Activated CD4-positive, alpha-beta T cell treated with anti-CD3 and anti-CD28 coated beads, Interleukin-2, amount 10 ng/mL, durations not matched to agents 24 days and 14 days (primary cell): ENCODE measurements at places on chromosomes 11 and 22. TPM values are rescaled to one million over a fixed set of nuclear protein-coding genes. Genes with fewer than 3 reads are reported as not detected.

The OR4C5 gene
- not detected in 2 replicates for total RNA-seq

The ZNF215 gene
- total RNA-seq, result 3.4 and 3.6 TPM in 2 replicates

The OR52I2 gene
- total RNA-seq, result not detected in 2 replicates

The ACRV1 gene
- total RNA-seq, result not detected in 2 replicates

GRCh38 chr11:76648061-76648460, 22.5 kb downstream of the LRRC32 start:
- peaks cover 49% of the 10 kb centered on the region for H3K27me3 ChIP-seq
- no peaks in the 10 kb centered on the region for H3K36me3 ChIP-seq
- no peak overlapping the region for H3K4me3 ChIP-seq
- H3K4me1 ChIP-seq, result no peaks in the 10 kb centered on the region
- no peak for DNase-seq

DNA sequence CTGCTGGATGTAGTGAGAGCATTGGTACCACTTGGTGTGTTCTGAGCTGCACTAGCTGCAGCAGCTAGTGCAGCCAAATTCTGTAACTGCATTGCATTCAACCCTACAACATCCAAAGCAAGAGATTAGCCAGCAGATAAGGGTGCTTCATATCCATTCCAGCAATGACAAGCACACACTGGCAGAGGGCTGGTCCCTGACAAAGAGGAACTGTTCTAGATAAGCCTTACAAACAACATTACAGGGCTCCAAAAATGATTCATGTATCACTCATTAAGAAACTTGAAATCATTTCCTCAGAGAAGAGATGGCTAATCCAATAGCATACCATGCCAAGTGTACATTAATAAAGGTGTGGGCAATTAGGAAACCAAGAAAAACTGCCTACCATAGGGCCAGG, 28.4 kb upstream of the RAPSN start:
- H3K27me3 ChIP-seq, result no peaks in the 10 kb centered on the region
- H3K4me3 ChIP-seq, result no peak overlapping the region
- H3K27ac ChIP-seq, result peak overlapping the region; percentile 81
- no peak for DNase-seq

GRCh38 chr11:18731949-18732821, 6.2 kb upstream of the IGSF22 start:
- H3K4me3 ChIP-seq, result no peak overlapping the region
- peaks cover 3% of the 10 kb centered on the region for H3K4me1 ChIP-seq
- peak; percentile 90 for DNase-seq
- peaks cover 4% of the 10 kb centered on the region for H3K27me3 ChIP-seq

- H3K27ac ChIP-seq, result peak overlapping the region; percentile 4
- H3K27me3 ChIP-seq, result no peaks in the 10 kb centered on the region
- peaks cover 68% of the 10 kb centered on the region for H3K4me1 ChIP-seq
- DNase-seq, result no peak
Observed at GRCh38 chr11:66111158-66111557, 41.1 kb downstream of the PACS1 start.

- DNase-seq, result no peak
- H3K27ac ChIP-seq, result no peak overlapping the region
- peaks cover 16% of the 10 kb centered on the region for H3K4me1 ChIP-seq
- no peaks in the 10 kb centered on the region for H3K27me3 ChIP-seq
Observed at GRCh38 chr22:29830585-29830984, 7.5 kb downstream of the ASCC2 start.

DNA sequence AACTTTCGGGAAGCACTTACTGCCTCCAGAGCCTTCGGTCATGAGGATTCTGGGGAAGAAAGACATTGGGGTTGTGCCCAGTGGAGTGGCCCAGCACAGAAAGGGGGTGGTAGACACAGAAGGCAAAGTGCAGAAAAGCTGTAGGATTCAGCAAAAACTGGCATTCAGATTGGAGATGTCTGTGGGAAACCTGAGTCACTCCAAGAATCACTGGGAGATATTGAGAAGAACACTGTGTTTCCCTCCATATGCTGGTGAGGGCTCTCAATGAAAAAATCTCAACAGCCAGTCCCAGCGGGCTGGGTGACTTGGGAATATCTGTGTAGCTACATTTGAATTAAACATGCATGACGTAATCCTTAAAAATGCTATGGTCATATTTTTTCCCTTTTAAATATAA, 61.2 kb upstream of the RCN1 start:
- DNase-seq, result no peak
- peaks cover 4% of the 10 kb centered on the region for H3K27me3 ChIP-seq
- no peak overlapping the region for H3K4me3 ChIP-seq
- H3K27ac ChIP-seq, result no peak overlapping the region
- H3K4me1 ChIP-seq, result peaks cover 2% of the 10 kb centered on the region
- no peaks in the 10 kb centered on the region for H3K36me3 ChIP-seq

GRCh38 chr11:106624377-106624776, 393.9 kb downstream of the GUCY1A2 start:
- no peak overlapping the region for H3K4me3 ChIP-seq
- no peak for DNase-seq
- H3K4me1 ChIP-seq, result no peaks in the 10 kb centered on the region
- H3K27me3 ChIP-seq, result no peaks in the 10 kb centered on the region
- no peak overlapping the region for H3K27ac ChIP-seq
- no peaks in the 10 kb centered on the region for H3K36me3 ChIP-seq

GRCh38 chr22:26535603-26535908, 23.3 kb upstream of the TFIP11 start:
- no peaks in the 10 kb centered on the region for H3K27me3 ChIP-seq
- H3K27ac ChIP-seq, result peak overlapping the region; percentile 72
- H3K4me3 ChIP-seq, result no peak overlapping the region
- no peak for DNase-seq
- peaks cover 16% of the 10 kb centered on the region for H3K4me1 ChIP-seq
- peaks cover 52% of the 10 kb centered on the region for H3K36me3 ChIP-seq

- DNase-seq, result no peak
- peaks cover 6% of the 10 kb centered on the region for H3K4me1 ChIP-seq
- H3K4me3 ChIP-seq, result no peak overlapping the region
- no peaks in the 10 kb centered on the region for H3K36me3 ChIP-seq
- no peaks in the 10 kb centered on the region for H3K27me3 ChIP-seq
- H3K27ac ChIP-seq, result no peak overlapping the region
Observed at GRCh38 chr11:64564947-64565889, 25.8 kb upstream of the SLC22A12 start.

- H3K36me3 ChIP-seq, result no peaks in the 10 kb centered on the region
- H3K4me1 ChIP-seq, result no peaks in the 10 kb centered on the region
- no peak overlapping the region for H3K27ac ChIP-seq
- no peak for DNase-seq
Observed at GRCh38 chr11:64023712-64024710, 11.7 kb upstream of the FLRT1 start.

DNA sequence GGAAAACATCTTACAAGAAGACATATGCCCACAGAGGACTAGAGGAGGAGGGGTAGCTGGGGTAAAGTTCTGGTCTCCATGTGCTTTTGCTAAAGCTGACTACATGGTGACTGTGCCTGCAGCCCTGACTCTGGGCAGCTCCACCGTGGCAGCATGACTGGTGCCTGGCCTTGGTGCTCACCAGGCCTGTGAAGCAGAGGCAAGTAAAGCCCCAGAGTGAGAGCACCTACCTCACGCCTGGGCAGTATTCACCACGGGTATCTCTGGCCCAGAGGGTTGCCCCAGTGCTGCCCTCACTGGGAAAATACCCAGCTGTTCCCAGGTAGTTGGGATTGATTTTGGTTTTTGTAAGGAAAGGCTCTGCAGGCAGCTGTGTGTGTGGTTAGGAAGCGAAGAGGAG, 78.3 kb downstream of the CTTN start:
- DNase-seq, result no peak
- peaks cover 2% of the 10 kb centered on the region for H3K27me3 ChIP-seq
- H3K4me3 ChIP-seq, result no peak overlapping the region
- no peak overlapping the region for H3K27ac ChIP-seq
- no peaks in the 10 kb centered on the region for H3K4me1 ChIP-seq
- no peaks in the 10 kb centered on the region for H3K36me3 ChIP-seq

- no peak for DNase-seq
- no peaks in the 10 kb centered on the region for H3K4me1 ChIP-seq
- H3K27me3 ChIP-seq, result peaks cover 6% of the 10 kb centered on the region
- H3K4me3 ChIP-seq, result no peak overlapping the region
Observed at GRCh38 chr11:115168229-115168671, 336.0 kb downstream of the CADM1 start.

DNA sequence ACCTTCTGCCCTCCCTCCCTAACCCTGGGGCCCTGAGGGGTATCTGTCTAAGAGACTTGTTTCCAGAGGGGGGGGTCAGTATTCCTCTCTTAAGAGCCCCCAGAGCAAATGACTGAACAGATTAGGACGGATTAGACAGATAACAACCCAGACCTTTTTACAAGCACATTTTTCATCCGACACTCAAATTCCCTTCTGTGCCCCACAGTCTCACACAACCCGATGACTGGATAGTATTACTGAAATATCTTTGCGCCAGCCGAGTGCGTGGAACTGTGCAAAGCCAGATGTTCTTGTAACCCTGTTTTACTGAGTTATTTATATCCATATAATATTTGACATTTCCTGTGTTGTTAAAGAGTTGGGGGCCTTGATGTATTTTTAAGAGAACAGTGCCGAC, 30.9 kb upstream of the FLI1 start:
- H3K27me3 ChIP-seq, result peaks cover 44% of the 10 kb centered on the region
- DNase-seq, result no peak
- no peak overlapping the region for H3K4me3 ChIP-seq
- H3K36me3 ChIP-seq, result no peaks in the 10 kb centered on the region
- H3K4me1 ChIP-seq, result peaks cover 5% of the 10 kb centered on the region

GRCh38 chr11:20963596-20963995, 294.2 kb downstream of the NELL1 start:
- no peaks in the 10 kb centered on the region for H3K36me3 ChIP-seq
- no peaks in the 10 kb centered on the region for H3K4me1 ChIP-seq
- H3K27me3 ChIP-seq, result no peaks in the 10 kb centered on the region
- H3K4me3 ChIP-seq, result no peak overlapping the region

DNA sequence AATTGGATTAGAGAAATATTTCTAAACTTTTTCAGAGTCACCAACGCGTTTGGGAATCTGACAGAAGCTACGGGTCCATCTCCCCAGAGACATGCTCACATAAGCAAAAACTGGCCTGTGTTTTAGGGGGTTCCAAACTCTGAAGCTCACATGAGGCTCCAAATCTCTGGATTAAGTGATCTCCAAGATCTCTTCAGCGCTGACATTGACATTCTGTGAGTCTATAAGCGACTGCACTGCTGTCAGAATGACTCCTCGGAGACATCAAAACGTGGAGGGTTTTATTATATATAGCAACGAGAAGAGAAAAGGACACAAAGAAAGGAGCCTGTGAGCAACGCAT, 642 bp upstream of the SIK2 start:
- peaks cover 12% of the 10 kb centered on the region for H3K27me3 ChIP-seq
- H3K4me3 ChIP-seq, result peak overlapping the region; percentile 90
- peaks cover 26% of the 10 kb centered on the region for H3K4me1 ChIP-seq
- H3K36me3 ChIP-seq, result peaks cover 1% of the 10 kb centered on the region
- H3K27ac ChIP-seq, result peak overlapping the region; percentile 83
- no peak for DNase-seq
